Bronchial smooth muscle cell (primary cell): ENCODE measurements at places on chromosomes 6 and 20. TPM values are rescaled to one million over a fixed set of nuclear protein-coding genes. Genes with fewer than 3 reads are reported as not detected.

RBPJL gene
- not detected in 2 replicates for total RNA-seq

ADGB gene
- not detected in 2 replicates for total RNA-seq

NT5E gene
- 331 and 607 TPM in 2 replicates for total RNA-seq

DDO gene
- total RNA-seq: 0.09 and 0.47 TPM in 2 replicates

NMBR gene
- total RNA-seq: 0.26 TPM in 1 of 2 replicates, not detected in the other

ZNF334 gene
- 2.4 and 7.0 TPM in 2 replicates for total RNA-seq

SPATS1 gene
- total RNA-seq: 0.16 TPM in 1 of 2 replicates, not detected in the other

SCUBE3 gene
- 2.4 and 2.8 TPM in 2 replicates for total RNA-seq

COL11A2 gene
- 0.16 and 0.17 TPM in 2 replicates for total RNA-seq

SLC9A8 gene
- 6.1 and 11.6 TPM in 2 replicates for total RNA-seq

B3GAT2 gene
- total RNA-seq: under 0.01 TPM in 1 of 2 replicates, not detected in the other

TMEM74B gene
- total RNA-seq: not detected in 2 replicates

EPPIN gene
- total RNA-seq: not detected in 2 replicates

IL20RA gene
- total RNA-seq: 0.17 and 0.32 TPM in 2 replicates

CCN2 gene
- 15.5 and 145 TPM in 2 replicates for total RNA-seq

SDCBP2 gene
- total RNA-seq: 1.4 and 1.9 TPM in 2 replicates

LAMA4 gene
- 569 and 653 TPM in 2 replicates for total RNA-seq

MEI4 gene
- not detected in 2 replicates for total RNA-seq

WFDC2 gene
- total RNA-seq: not detected in 2 replicates

RFX6 gene
- not detected in 2 replicates for total RNA-seq

LAMP5 gene
- not detected in 2 replicates for total RNA-seq

OR12D3 gene
- total RNA-seq: not detected in 2 replicates

TTLL9 gene
- 0.16 TPM in 1 of 2 replicates, not detected in the other for total RNA-seq

SPTLC3 gene
- total RNA-seq: 4.6 and 13.4 TPM in 2 replicates

GGT7 gene
- total RNA-seq: 10.7 and 12.9 TPM in 2 replicates

SUMO4 gene
- total RNA-seq: 0.52 and 1.6 TPM in 2 replicates

ADAM33 gene
- total RNA-seq: 47.8 and 68.8 TPM in 2 replicates

PDE7B gene
- total RNA-seq: 43.3 and 65.6 TPM in 2 replicates

ARID1B gene
- 28.4 and 29.0 TPM in 2 replicates for total RNA-seq

GSTA1 gene
- not detected in 2 replicates for total RNA-seq

NHSL1 gene
- total RNA-seq: 15.6 and 19.7 TPM in 2 replicates

PLEKHG1 gene
- 0.32 and 3.3 TPM in 2 replicates for total RNA-seq

TXLNB gene
- total RNA-seq: 1.9 and 2.1 TPM in 2 replicates

MYB gene
- under 0.01 and 0.17 TPM in 2 replicates for total RNA-seq

STK4 gene
- 16.1 and 24.0 TPM in 2 replicates for total RNA-seq

C6orf15 gene
- not detected in 2 replicates for total RNA-seq

PRELID3B gene
- total RNA-seq: 53.6 and 78.1 TPM in 2 replicates

BNIP5 gene
- total RNA-seq: under 0.01 TPM in 1 of 2 replicates, not detected in the other
